Pulmonary artery endothelial cell (primary cell): ENCODE measurements at places on chromosomes 12 and 14. TPM values are rescaled to one million over a fixed set of nuclear protein-coding genes. Genes with fewer than 3 reads are reported as not detected.

GRCh38 chr14:101026341-101026740 is 122.8 kb upstream of the RTL1 start:
- DNase-seq: no peak

- no peak for DNase-seq
Observed at GRCh38 chr14:38790916-38791315, 312.1 kb downstream of the SEC23A start.

DNA sequence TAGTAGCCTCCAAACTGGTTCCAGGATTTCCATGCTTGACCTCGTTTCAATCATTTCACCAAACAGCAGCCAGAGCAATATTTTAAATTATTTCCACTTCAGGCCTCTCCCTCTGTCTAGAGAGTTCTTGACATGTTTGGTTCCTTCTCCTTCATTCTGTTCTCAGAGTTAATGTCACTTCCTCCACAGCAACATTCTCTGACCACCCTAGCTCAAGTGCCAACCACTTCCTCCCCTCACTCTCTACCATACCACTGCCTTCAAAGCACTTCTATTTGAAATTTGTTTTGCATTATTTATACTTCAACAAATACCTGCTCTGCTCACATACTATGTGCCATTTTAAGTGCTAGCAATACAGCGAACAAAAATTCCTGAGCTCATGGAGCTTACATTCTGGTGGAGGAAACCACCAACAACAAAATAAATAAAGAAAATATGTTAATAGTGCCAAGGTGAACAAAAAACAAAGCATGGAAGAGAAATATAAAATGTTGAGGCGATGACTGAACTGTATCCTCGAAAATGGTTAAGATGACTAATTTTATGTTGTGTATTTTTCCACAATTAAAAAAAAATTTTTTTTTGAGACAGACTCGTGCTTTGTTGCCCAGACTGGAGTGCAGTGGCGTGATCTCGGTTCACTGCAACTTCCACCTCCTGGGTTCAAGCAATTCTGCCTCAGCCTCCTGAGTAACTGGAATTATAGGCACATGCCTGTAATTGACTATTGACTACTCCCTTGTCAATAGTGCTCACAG is 17.3 kb downstream of the BAZ1A start:
- DNase-seq: no peak

- no peak for DNase-seq
Observed at GRCh38 chr14:46323404-46323762, 328.2 kb downstream of the RPL10L start.

DNA sequence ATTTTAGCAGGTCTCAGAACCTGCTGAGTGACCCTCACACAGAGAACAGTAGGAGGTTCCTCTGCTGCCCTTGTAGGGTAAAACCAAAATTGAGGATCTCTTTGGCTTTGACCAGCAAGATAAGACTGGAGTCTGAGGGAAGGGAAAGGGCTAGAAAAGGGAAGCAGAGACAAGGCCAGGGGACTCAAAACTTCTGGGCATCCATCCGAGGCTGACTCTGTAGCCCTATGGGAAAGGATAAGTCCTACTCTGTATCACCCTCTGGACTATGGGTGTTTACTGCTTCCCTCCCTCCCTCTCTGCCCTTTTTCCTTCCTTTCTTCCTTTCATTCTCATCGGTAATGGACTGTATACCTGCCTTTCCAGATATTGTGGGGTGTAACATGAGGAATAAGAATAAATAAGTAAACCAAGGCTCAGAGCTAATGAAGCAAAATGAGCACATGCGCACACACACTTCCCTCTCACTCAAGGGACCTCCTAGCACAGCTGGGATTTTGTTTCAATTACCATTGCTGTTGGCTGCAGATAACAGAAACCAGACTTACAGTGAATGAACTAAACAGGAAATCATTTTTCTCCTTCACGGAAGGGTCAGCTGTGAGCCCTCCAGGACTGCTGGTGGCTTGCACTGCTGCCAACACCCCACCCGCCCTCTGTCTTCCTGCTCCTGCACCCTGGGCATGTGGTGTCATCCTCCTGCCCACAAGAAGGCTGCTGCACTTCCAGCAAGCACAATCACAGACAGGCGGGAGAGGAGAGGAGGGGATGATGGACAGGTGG is 404.4 kb upstream of the CCDC196 start:
- DNase-seq: peak; percentile 36

DNA sequence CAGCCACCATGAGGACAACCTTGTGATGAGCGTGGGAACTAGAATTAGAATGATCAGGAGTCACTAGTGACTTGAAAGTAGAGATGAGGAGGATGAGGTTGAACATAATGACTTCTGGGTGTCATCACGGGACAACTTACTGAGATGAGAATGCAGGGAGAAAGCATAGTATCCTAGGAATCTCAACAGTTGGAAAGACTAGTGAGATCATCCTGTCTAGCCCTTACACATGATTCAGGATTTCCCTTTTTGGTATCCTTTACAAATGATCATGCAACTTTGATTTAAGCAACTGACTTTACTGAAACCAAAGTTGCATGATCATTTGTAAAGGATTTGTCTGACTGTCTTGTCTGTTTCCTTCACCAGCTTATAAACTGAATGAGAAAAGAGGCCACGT is 51.8 kb upstream of the HIF1A start:
- DNase-seq: no peak

DNA sequence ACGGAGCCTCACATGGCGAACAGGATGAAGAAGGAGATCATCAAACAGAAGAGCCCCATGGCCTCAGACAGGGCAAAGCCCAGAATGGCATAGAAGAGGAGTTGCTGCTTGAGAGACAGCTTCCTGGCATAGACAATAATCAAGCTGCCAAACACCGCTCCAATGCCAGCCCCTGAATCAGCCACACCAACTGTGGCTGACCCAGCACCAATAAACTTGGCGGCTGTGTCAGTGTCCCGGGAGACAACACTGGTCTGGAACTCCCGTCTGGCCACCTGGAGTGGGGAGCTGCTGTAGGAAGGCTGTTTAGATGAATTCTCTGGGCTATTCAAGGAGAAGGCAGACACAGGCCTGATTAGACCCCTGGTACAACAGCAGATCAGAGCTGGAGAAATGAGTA is 100.1 kb downstream of the HEATR5A start:
- DNase-seq: no peak

The MSI1 gene
- not detected in 2 replicates for total RNA-seq

The YARS2 gene
- total RNA-seq: 44.9 and 52.1 TPM in 2 replicates

The GALNT9 gene
- 0.11 and 0.33 TPM in 2 replicates for total RNA-seq
